AML-193 (cell line): ENCODE measurements at places on chromosomes 4 and X.

GRCh38 chr4:137997496-137997895 is 244.7 kb downstream of the SLC7A11 start:
- DNase-seq: no peak

- DNase-seq: no peak
Measured at GRCh38 chrX:94914235-94914634, 1240.2 kb downstream of the FAM133A start.

- no peak for DNase-seq
Measured at GRCh38 chr4:6647582-6648230, 7.2 kb downstream of the MRFAP1 start.

- DNase-seq: no peak
Measured at GRCh38 chr4:55340266-55340665, 5.8 kb upstream of the SRD5A3 start.

DNA sequence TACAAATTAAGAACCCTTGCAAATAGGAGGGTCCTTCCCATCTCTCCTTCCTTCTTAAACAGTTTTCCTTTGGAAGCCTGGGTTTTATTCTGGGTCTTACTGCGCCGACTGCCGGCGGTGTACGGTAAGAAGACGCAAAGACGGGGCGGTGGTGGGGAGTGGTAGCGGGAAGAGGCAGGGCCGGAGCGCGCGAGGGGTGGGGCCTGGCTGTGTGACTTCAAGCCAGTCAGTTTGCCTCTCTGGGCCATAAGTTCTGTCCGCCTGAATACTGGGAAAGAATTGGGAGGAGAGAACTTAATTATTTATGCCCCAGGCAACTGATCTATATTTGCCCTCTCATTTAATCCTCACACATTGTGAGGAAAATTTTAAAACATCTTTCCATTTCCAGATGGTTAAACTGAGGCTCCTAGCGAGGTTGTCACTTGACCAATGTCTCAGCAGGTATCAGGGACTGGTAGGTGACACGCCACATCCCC is 726 bp upstream of the KANTR start:
- DNase-seq: peak; percentile 41

DNA sequence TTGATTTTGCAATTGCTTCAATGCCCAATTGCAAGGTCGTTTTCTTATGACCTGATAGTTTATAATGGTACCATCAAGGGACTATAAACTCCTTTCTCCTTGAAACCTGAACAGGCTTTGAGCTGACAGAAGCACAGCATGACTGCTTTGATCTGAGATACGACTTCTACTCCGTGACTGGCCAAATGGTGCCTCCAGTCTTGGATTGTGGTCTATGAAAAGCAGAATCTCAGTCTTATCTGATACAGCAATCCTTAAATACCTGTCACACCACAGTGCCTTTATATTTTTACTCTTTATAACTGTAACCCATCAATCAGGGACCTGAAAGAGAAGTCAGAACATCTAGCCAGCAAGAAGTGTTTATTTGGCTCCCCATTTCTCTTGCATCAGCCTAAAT is 93.1 kb downstream of the DOCK11 start:
- DNase-seq: no peak

- no peak for DNase-seq
Measured at GRCh38 chr4:113872426-113873260, 106.8 kb downstream of the ARSJ start.

GRCh38 chr4:54308110-54308509 is 79.0 kb downstream of the PDGFRA start:
- no peak for DNase-seq

GRCh38 chr4:37490391-37491347 is 195.5 kb downstream of the RELL1 start:
- no peak for DNase-seq

DNA sequence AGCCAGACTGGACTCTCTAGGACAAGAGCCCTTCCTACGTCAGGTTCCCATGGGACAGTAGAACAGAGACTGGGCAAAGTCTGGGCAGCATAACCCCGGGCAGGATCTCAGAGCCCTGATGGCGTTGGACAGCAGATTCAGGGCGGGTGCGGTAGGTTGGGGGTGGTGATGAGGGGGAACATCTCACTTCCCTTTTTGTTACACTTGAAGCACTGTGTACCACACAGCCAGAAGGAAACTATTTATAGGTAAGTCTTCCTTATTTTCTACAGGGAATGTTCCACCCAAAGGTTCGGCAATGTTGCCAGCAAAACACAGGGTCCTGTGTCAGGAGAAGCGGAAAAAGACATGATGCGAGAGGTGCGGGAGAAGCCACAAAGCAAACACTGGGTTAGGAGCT is 54.3 kb downstream of the TSC22D3 start:
- DNase-seq: no peak
